ENCODE measurements at places on chromosomes 3 and 15.

DNA sequence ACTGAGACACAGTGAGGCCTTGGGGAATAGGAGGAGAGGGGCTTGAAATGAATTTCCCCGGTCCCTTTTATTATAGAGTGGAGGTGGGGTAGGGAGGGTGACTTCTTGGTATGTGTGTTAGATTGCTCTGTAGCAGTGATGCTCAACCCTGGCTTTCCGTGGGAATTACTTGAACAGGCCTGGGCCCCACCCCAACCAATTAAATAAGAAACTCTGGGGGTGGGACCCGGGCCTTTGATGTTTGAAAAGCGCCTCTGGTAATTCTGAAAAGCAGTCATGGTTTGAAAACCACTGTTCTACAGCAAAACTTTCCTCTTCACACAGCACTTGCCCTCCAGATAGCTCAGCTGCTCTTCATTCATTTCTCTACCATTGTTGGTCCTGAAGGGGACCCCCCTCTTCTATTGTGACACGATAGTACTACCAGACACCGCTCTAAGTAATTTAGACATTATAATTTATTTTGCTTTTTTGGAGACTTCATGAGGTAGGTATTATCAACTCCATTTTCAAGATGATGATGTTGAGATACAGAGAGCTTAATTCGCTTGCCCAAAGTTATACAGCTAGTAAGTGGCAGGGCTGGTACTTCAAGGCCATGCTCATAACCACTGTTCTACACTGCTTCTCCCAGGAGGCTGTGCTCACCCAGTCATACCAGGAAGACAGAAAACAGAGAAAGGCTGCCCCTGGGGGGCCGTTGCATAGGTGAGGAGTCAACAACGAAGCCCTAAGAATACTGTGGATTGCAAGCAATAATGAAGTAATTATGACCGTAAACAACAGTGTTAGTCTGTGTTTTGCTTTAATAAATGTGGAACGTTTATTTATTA lies 176.2 kb downstream of the PEX5L start:
- DNase-seq = no peak

DNA sequence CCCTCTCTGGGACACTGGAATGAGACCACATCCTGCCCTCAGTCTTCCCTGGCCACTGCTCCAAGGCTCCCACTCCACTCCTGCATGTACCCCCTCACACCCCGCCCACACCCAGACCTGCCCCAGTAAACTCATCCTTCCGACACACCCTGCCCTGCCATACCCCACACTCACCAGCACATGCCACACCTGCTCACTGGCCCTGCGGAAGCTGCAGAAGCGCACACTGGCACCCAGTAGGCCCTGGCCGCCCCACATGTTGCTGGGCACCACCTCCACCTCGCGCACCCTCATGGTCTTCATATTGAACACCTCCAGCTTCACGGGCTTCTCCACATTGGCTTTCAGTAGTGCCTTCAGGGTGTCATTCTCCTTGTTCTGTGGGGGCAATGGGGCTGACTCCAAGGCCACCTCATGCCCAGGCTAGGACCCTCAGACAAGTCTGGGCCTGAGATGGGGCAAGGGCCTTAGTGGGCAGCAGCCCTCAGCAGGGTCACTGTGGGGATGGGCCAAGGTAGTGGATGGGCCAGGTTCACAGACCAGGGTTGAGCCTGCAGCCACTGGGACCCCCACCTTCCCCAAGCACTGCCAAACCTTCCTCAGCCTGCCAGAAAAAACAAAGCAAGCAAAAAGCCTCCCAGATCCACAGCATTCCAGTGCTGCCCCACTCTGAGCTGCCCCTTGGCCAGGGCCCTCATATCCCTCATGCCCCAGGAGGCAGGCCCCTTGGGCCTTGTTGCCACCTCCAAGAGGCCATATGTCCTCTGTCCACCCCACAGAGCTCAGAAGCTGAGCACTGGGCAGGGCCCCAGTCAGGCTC lies 4.7 kb downstream of the GORASP1 start:
- no peak for DNase-seq

DNA sequence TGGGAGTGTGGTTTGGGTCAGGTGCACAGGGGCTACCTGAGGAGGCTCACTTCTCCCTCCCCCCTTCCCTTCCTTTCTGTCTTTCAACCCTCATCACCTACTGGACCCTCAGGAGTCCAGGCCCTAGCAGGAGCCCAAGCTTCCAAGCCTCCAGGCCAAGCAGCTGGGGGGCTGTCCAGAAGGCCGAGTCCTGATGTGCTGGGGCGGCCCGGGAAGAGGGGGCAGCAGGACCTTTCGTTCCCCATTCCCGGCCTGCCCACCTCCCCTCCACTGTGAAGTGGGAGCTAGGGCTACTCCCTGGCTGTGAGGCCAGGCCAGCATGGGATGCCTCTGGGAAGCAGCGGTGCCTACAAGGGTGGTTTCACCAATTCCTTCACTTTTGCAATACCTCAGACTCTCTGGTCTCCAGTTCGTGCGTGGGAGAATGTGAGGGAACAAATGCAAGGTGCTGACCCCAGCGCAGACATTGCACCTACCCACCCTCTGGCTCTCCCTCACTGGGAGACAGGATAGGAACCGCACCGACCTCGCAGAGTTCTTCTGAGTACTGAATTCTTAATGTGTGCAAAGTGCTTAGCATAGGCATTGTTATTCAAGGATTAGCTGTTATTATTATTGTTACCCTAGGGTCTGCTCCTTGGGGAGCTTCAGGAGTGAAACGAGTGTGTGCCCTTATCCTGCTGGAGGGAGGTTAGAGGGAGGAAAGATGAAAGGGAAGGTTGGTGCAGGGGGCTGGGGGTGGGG lies 2.5 kb downstream of the EPHB3 start:
- DNase-seq = no peak

DNA sequence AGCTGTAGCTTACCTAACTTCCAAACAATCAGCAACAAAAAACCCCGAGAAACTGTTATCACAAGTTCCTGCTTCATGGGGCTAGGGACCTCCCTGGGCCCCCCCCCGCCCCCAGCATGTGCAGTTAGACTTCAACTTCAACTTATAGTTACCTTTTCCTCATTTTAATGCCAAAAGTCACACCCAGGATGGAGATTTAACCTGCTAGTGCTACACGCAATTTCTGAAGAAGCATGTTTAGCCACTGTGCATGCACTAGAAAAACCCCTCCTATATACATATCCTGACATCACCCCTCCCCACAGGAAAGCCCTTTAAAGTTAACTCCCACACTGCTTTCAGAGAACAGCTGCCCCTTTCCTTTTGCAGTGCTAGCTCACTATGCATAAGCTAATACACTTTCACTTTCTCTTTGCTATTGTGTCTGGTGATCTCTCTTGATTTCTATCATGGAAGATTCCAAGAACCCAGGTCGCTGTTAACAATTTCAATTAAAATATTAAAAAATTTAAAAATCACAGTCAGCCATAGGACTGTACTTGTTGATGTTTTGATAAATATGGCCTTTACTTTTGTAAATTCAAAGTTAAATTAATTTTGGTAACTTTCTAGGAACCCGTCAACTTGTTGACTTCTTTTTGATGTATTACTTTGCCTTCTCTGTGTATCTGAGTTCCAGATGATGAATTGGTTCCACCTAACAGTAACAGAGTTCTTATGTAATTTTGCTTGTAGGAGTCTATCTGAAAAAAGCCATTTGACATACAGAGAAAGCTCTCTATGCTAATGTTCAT lies 75.2 kb upstream of the ACAD9 start:
- DNase-seq = peak; percentile 61
